ENCODE measurements at places on chromosomes 6 and 20. TPM values are rescaled to one million over a fixed set of nuclear protein-coding genes. Genes with fewer than 3 reads are reported as not detected.

The JARID2 gene
- 16.0 TPM for total RNA-seq

The FAM162B gene
- total RNA-seq: 14.9 TPM

DNA sequence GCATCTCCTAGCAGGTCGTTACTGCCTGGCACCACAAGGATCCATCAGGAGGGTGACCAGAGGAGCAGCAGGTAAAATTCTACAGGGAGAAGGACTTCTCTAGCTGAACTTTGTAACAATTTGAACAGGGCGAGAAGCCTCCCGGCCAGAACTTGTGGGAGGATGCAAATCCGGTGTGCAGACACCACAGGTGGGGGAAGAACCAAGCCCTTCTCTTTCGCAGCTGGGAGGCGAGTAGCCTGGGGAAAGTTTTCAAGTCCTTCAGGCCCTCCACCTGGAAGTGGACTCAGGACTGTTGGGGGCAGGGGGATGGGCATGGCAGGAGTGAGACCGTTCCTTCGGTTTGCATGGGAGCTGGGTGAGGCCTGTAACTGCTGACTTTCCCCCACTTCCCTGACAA is 42.7 kb upstream of the FAM210B start:
- H3K27ac ChIP-seq: no peak overlapping the region
- H3K36me3 ChIP-seq: no peaks in the 10 kb centered on the region
- H3K27me3 ChIP-seq: peaks cover 4% of the 10 kb centered on the region
- H3K4me1 ChIP-seq: no peaks in the 10 kb centered on the region

GRCh38 chr20:11469795-11470435 is 447.8 kb upstream of the BTBD3 start:
- no peak for DNase-seq
- H3K27ac ChIP-seq: no peak overlapping the region
- no peaks in the 10 kb centered on the region for H3K4me1 ChIP-seq

Data from lower lobe of right lung (tissue), 2 donors.